ENCODE measurements at places on chromosomes 12 and 14. TPM values are rescaled to one million over a fixed set of nuclear protein-coding genes. Genes with fewer than 3 reads are reported as not detected.

DNA sequence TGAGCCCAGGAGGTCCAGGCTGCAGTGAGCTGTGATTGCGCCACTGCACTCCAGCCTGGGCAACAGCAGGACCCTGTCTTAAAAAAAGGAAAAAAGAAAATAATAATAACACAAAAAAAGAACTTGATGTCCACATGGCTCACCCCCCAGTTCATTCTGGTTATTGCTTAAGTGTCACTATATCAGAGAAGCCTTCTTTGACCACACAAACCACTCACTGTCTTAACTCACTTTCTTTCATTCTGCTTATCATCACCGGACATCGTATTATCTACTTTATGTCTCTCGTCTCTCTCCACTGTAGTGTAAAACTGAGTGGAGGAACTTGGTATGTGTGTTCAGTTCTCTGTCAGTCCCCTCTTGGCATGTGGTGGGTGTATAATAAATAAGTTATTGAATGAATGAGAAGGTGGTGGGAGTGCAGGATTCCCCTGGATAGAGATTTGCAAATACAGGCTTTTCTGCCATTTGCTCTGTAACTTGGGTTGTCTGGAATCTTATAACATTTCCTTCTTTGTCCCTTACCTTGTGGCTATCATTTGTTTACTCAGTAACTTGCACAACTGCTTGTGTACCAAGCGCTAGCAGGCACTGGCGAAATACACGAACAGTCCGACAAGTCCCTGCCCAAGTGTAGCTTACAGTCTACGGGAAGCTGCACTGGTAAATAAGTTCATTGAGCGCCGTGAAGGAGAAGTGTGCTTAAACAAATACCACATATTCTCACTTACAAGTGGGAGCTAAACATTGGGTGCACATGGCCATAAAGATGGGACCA, 86.6 kb upstream of the TRAF3 start:
- peaks cover 22% of the 10 kb centered on the region for H3K4me1 ChIP-seq
- no peak overlapping the region for H3K27ac ChIP-seq
- DNase-seq = no peak
- no peaks in the 10 kb centered on the region for H3K27me3 ChIP-seq

DNA sequence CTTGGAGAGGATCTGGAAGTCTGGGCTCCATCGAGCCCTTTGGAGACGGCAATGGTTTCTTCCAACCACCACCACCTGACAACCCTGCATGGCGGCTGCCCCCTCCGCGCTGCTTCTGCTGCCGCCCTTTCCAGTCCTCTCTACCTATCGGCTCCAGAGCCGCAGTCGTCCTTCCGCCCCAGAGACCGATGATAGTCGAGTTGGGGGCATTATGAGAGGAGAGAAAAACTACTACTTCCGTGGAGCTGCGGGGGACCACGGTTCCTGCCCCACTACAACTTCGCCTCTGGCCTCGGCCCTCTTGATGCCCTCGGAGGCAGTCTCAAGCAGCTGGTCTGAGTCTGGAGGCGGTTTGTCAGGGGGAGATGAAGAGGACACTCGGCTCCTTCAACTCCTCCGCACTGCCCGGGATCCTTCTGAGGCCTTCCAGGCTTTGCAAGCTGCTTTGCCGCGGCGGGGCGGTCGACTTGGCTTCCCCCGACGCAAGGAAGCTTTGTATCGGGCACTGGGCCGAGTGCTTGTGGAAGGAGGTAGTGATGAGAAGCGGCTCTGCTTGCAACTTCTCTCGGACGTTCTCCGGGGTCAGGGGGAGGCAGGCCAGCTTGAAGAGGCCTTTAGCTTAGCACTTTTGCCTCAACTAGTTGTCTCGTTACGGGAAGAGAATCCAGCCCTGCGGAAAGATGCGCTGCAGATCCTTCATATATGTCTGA, 499 bp downstream of the TOGARAM1 start:
- no peak overlapping the region for H3K27ac ChIP-seq
- no peaks in the 10 kb centered on the region for H3K27me3 ChIP-seq
- peaks cover 53% of the 10 kb centered on the region for H3K4me1 ChIP-seq
- H3K36me3 ChIP-seq = peaks cover 10% of the 10 kb centered on the region
- peak; percentile 11 for DNase-seq
- H3K4me3 ChIP-seq = no peak overlapping the region

GRCh38 chr12:16606991-16607390, 1.0 kb upstream of the LMO3 start:
- H3K4me1 ChIP-seq = peaks cover 55% of the 10 kb centered on the region
- no peaks in the 10 kb centered on the region for H3K36me3 ChIP-seq
- H3K27me3 ChIP-seq = peaks cover 9% of the 10 kb centered on the region
- H3K4me3 ChIP-seq = peak overlapping the region; percentile 90
- DNase-seq = no peak

DNA sequence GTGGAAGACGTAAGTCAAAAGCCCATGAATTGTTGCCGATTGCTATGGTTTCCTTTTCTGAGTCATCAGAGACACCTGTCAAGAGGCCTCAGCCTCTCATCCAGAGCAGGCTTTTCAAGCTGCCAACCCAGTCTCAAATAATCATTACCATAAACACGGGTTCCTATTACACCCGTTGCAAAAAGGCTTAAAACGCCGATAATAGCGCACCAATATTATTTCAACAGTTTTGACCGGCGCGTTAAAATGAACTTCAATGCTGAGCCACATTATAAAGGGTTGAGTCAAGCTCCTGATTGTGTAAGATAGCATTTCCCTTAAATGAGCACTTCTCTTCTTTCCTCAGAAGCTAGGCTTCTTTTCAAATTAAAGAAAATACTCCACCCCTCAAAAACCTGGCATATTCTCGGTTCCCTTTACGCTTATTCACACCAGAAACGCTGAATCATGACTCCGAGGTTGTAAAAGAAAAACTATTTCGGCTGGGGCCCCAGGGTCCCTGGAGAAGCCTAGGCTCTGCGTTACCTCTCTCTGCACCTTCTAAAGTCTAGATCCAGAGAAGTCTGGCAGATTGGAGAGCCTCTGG, 1.4 kb downstream of the TMTC1 start:
- H3K4me3 ChIP-seq = no peak overlapping the region
- H3K36me3 ChIP-seq = no peaks in the 10 kb centered on the region
- DNase-seq = no peak
- no peaks in the 10 kb centered on the region for H3K4me1 ChIP-seq

DNA sequence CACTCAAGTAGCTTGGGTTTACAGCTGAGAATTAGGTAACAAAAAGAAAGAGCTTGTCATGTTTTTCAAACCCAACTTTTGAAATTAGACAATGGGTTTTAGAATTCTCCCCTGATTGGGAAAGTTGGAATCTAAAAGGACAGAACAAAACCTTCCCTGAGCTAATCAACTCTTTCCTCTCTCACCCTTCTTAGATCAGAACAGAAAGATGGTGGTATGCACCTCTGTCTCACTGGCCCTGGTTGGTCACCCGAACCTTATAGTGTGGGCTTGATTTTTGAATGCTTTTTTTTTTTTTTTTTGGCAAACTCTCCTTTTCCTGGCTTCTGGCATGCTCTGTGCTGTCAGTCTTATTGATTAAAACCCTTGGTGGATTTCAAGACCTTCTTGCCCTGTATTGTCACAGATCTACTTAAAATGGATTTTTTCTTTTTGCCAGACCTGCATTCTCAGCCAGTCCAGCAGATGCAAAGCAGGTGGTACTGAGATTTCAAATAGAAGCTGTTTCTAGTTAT, 251.1 kb upstream of the RMST start:
- DNase-seq = no peak
- no peak overlapping the region for H3K27ac ChIP-seq
- H3K27me3 ChIP-seq = no peaks in the 10 kb centered on the region

DNA sequence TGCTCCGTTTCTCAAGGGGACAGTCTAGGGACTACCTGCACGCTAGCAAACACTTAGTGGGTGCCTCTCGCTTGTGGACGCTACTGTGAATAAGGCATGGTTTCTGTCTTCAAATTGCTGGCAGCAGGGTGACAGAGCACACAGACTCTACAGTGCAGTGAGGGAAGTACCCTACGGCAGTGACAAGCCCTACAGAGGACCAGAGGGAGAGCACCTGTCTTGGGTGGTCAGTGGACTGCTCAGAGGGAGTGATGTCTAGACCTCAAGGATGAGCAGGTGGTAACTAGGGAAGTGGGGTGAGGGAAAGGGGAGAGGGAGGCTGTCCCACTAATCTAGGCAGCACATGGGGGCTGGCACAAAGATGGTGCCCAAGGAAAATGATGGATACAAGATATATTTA, 160.5 kb downstream of the RBM19 start:
- H3K27me3 ChIP-seq = peaks cover 8% of the 10 kb centered on the region
- H3K27ac ChIP-seq = no peak overlapping the region
- H3K4me1 ChIP-seq = no peaks in the 10 kb centered on the region
- H3K4me3 ChIP-seq = no peak overlapping the region
- peaks cover 23% of the 10 kb centered on the region for H3K36me3 ChIP-seq

DNA sequence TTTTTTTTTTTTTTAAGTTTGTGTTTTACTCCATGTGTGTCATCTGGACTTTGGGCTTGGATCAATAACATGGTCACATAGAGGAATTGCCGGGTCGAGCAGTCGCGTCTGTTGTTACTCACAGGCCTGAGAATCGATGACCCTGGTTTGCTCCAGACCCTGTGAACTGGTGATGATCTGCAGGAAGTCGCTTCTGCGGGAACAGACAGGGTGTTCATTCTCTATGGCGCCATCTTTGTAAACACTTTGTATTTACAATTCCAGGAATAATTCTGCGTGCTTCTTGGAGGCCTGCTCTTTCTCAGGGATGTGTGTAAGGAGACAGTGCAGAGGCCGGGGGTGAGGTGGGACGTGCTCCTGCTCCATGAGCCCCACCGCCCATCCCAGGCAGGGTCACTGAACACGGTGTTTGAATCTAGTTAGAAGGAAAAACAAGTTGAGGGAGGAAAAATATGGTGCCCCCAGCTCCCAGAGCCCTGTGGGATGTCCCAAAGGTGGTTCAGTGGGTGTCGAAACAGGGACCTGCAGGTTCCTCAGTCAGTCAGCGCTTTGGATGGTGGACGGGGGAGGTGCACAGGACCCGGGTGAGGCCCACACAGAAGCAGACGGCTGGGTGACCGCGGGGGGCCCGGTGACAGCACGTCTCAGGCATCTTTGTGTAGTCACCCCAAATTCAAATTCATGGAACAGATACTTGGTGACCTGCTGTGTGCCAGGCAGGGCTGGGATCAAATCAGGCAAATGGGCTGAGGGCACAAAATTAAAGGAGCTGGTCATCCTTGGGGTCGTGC, 58.8 kb downstream of the ADGRD1 start:
- no peak overlapping the region for H3K4me3 ChIP-seq
- H3K27ac ChIP-seq = no peak overlapping the region
- H3K4me1 ChIP-seq = no peaks in the 10 kb centered on the region
- no peak for DNase-seq

DNA sequence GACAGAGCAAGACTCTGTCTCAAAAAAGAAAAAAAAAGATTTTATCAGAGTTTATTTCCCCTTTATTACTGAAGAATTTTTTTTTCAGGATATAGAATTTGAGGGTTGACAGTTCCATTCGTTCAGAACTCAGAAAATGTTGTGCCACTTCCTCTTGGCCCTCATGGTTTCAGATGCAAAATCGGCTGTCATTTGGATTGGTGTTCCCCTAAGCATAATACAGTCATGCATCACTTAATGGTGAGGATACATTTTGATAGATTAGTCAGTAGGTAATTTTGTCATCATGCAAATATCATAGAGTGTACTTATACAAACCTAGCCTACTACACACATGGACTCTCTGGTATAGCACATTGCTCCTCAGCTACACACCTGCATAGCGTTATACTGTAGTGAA, 263.9 kb upstream of the RTL1 start:
- peaks cover 3% of the 10 kb centered on the region for H3K27me3 ChIP-seq
- DNase-seq = no peak
- no peak overlapping the region for H3K4me3 ChIP-seq
- no peak overlapping the region for H3K27ac ChIP-seq

- DNase-seq = no peak
- H3K4me1 ChIP-seq = peaks cover 12% of the 10 kb centered on the region
- peaks cover 9% of the 10 kb centered on the region for H3K27me3 ChIP-seq
- no peak overlapping the region for H3K4me3 ChIP-seq
Observed at GRCh38 chr12:49917788-49918173, 14.1 kb upstream of the FAIM2 start.

DNA sequence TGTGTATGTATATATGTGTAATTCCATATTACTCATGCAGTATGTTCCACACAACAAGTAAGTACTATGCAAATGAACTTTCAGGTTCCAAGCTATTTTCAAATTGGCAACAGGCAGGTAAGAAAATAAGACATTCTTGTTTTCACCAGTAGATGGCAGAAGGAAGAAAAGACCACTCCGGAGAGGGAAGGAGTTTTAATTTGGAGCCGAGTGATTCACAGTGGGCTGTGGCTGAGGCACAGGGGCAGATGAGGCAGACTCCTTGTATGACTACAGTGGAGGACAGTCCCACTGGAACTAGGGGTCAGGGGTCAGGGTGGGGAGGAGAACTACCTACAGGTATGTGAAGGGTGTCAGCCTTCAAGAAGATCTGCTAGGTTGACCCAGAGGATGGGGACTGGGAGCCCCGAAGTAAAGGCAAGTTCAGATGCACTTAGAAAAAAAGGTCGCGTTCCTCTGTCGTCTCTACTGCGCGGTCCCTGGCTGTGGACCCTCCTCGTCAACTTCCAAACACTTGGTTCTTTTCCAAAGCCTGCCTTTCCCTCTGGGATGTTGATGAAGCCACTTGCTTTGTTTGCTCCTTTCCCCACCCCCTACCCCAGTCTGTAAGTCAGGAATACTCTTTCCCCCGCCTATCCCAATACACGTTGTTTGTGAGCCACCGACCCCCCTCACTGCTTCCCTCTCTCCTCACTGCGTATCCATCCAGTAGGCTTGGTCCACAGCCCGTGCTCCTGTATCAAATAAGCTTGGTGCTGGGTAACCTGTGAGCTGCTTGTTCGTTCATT, 24.1 kb downstream of the DDX47 start:
- peaks cover 49% of the 10 kb centered on the region for H3K36me3 ChIP-seq
- H3K27ac ChIP-seq = peak overlapping the region; percentile 86
- H3K27me3 ChIP-seq = no peaks in the 10 kb centered on the region

- H3K36me3 ChIP-seq = no peaks in the 10 kb centered on the region
- peaks cover 10% of the 10 kb centered on the region for H3K4me1 ChIP-seq
- no peaks in the 10 kb centered on the region for H3K27me3 ChIP-seq
- H3K27ac ChIP-seq = no peak overlapping the region
Observed at GRCh38 chr12:89721291-89721987, 12.8 kb upstream of the ATP2B1 start.

DNA sequence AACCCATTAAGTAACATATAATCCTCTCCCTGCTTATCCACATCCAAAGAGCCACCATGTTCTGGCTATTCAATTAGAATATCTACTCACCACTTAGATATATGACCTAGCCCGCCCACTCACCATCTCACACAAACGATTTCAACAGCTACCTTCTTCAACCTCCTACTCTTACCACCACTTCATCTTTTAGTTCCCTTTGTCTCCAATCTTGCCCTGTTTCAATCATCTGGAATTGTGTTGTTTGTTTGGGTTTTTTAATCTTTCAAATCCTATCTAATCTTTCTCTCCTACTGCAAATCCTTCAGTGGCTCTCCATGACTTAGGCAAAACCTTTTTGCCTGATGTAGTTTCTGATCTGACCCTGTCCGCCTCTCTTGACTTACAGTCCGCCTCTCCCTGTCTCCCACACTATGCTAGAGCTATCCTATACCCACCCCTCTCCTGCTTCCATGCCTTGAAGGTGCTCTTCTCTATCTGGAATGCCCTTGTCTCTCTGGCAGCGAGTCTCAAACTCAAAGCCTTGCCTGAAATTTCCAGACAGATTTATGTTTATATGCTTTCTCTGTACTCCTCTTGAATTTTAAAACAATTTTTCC, 161.0 kb upstream of the CRY1 start:
- no peak overlapping the region for H3K27ac ChIP-seq
- no peaks in the 10 kb centered on the region for H3K27me3 ChIP-seq
- H3K4me1 ChIP-seq = no peaks in the 10 kb centered on the region
- no peaks in the 10 kb centered on the region for H3K36me3 ChIP-seq

SLC2A3 gene
- total RNA-seq = 52.0 TPM

CMA1 gene
- total RNA-seq = not detected

PLCZ1 gene
- total RNA-seq = not detected

SLC7A8 gene
- total RNA-seq = 23.8 TPM

GPR132 gene
- not detected for total RNA-seq

MYO1A gene
- total RNA-seq = not detected

HCAR1 gene
- total RNA-seq = not detected

TEX52 gene
- not detected for total RNA-seq

FAM186B gene
- 0.22 TPM for total RNA-seq

Measured in HFFc6 (cell line).